ENCODE measurements at places on chromosomes 5 and 9.

GRCh38 chr9:109652112-109652511 lies 127.9 kb upstream of the PALM2AKAP2 start:
- no peak for DNase-seq

DNA sequence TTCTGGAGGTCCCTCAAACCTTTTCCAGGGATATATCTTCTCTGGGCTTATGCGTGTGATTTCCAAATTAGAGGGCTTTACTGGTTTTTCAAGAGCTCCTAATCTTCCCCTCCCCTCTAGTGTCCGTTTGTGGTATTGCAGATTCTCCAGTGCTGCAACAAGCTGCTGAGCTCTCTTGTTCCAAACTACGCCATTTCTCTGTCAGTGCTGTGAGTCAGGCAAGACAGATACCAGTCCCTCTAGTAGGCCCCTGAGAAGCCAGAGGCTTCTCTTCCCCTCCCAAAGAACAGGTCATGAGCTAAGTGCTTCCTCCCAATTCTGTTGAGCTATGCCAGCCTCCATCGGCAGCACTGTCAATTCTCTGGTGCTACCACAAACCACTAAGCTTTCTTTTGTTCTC lies 149.5 kb downstream of the FANCC start:
- no peak for DNase-seq

GRCh38 chr5:113236536-113237288 lies 198.1 kb downstream of the TSSK1B start:
- no peak for DNase-seq

DNA sequence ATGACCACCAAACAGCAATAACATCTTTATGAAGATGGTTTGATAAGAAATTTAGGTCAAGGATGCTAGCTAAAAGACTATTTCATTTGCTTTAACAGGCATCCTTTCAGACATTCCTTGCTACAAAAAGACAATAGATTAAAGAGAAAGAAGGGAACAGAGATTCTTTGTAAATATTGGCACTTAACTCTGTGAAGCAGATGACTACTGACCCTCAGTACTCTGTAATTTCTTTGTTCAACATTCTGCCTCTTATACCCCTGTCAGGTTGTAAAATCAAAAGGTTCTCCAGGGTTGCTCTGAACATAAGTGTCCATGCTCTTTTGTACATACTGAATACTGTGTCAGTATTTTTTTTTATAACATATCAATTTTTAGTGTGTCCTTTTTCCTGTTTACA lies 610.6 kb upstream of the GRAMD2B start:
- no peak for DNase-seq

DNA sequence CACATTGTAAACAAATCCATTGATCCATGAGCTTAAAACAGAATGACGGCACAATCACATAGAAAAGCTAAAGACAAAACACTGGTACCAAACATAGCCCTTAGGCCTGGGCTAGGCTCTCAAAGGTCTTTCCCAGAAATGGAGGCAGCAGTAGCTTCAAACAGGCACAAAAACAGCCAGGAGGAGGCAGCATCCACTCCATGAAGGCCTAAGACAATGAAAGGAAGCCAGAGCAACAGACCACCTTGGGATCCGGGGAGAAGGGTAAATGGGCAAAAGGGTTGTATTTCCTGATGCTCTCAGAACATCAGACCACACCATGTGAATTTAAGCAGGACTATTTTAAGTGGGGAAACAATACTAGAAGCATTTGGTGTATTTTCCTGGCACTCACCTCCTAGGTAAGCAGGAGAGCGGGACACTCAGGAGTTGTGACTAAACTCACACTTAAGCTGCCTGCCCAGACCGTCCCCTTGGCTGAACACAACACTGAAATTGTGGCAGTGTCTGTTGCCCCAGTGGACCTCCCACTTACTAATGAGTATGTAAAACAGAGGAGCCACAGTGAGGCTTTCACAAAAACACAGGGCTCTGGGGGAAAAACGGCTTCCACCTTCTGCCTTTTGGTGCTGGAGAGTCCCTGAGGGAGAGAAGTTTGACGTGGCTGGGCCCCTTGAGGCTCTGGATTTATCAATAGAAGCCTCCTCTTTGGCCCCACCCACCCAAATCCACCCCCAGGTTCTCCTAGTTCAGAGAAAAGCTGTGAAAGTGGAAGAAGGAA lies 11.9 kb downstream of the GNPDA1 start:
- no peak for DNase-seq

GRCh38 chr9:134313470-134313869 lies 12.8 kb upstream of the RXRA start:
- DNase-seq, result no peak

DNA sequence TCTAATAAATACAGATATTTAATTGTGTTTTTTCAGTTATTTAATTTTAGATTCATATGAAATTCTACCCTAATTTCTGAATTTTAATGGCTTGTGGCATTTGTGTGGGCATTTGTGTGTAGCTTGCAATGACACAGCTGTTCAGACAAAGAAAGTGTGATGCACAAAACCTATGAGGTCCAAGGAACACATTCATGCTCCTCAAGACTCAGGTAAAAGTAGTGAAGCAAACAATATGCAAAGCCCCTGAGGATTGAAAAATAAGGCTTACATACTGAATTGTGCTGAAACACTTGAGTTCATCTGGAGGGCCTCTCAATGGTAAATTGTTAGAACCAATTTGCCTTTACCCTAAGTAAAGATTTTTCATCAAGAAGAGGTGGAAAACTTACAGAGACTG lies 28.1 kb downstream of the IL7R start:
- DNase-seq, result no peak

DNA sequence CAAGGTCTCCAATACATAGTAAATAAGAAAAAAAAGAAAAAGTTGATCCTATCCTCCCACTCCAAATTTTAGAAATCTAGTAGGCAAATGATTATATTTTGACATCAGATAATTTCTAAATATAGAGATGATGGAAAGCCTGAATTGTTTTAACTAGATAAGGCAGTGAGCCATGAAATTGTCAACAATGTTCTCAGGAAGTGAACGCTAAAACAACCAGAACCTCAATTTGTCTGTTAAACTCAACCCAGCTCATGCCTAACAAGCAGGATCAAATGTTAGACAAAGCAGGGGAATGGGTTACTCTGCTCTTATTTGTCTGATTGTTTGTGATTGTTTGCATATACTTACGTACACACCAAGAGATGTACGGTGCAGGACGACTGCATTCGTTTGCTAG lies 49.2 kb downstream of the ESM1 start:
- no peak for DNase-seq
